Activated CD4-positive, CD25-positive, alpha-beta regulatory T cell (primary cell): ENCODE measurements at places on chromosomes 1 and 21.

GRCh38 chr1:215958841-215959240, 391.7 kb downstream of the KCTD3 start:
- no peak for DNase-seq

- no peak for DNase-seq
These were observed 1.3 kb upstream of the ZBTB7B start for GRCh38 chr1:155001425-155001674.

GRCh38 chr21:42039911-42040351, 29.8 kb upstream of the ZBTB21 start:
- no peak for DNase-seq

- no peak for DNase-seq
These were observed 22.6 kb downstream of the SLC5A9 start for GRCh38 chr1:48245106-48245505.

DNA sequence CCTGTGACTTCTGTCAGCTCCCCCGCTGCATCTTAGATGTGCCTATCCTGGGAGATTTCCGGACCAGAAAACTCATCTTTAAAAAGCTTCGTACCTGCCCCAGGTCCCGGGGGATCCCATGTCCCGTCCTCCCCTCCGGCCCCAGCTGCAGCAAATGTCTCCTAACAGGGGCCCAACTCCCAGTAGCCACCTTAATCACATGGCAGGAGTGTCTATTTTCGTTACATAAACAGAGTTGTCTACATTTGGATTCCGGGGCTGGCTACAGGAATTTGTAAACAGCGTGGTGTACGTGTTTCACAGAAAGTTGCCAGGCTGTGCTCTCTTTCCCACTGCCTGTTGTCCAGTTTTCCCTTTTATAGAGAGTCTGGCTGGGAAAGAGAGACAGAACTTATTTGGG, 17.9 kb upstream of the KCNE2 start:
- no peak for DNase-seq

DNA sequence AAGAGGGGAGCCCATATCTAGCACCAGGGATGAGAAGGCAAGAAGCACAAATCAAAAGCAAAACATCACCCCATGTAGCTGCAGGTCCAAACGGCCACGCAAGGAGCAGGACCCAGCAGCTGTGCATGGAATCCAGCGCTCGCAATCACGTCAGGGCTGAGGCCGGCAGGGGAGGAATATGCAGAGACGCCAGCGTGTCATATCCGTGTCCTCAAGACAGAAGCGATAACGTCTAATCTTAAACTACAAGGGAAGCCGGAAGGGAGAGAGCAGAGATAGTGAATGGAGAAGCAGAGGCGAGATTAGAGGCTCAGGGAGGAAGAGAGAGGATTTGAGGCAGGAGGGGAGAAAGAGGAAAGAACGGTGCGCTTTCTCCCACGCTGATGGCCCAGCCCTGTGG, 39.1 kb downstream of the FBXO2 start:
- DNase-seq: no peak

- no peak for DNase-seq
These were observed 256.2 kb upstream of the OLFM3 start for GRCh38 chr1:102252731-102253505.

DNA sequence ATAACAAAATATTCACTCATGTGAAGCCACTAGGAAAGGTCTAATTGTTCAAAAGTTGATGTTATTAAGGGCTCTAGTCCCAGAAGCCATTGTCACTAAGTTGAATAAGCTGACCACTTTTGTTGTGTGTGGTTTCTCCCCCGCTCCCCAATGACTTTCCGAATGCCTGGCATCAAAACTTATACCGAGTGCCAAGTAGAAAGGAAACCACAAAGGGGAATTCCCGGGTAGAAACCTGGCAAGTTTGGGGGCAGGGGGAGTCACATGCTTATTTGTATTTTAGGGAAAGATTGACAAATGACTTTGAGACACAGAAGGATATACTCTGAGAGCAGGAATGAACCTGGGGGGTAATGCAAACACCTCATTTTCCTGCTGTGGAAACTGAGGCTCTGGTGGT, 154.1 kb downstream of the TGFBR3 start:
- DNase-seq: no peak

- DNase-seq: no peak
These were observed 31.2 kb upstream of the SYNC start for GRCh38 chr1:32733582-32734321.

- no peak for DNase-seq
These were observed 828 bp downstream of the PNRC2 start for GRCh38 chr1:23960291-23961020.

GRCh38 chr1:39981945-39982344, 27.0 kb downstream of the MFSD2A start:
- DNase-seq: no peak

GRCh38 chr1:234598974-234599616, 10.9 kb downstream of the IRF2BP2 start:
- DNase-seq: no peak

- no peak for DNase-seq
These were observed 24.5 kb downstream of the CLIC6 start for GRCh38 chr21:34693192-34693810.

- DNase-seq: no peak
These were observed 57.9 kb downstream of the FMN2 start for GRCh38 chr1:240149484-240150094.

- no peak for DNase-seq
These were observed 41.7 kb downstream of the PKNOX1 start for GRCh38 chr21:43015906-43016540.

GRCh38 chr1:232047473-232047872, 420.9 kb downstream of the DISC1 start:
- DNase-seq: no peak

DNA sequence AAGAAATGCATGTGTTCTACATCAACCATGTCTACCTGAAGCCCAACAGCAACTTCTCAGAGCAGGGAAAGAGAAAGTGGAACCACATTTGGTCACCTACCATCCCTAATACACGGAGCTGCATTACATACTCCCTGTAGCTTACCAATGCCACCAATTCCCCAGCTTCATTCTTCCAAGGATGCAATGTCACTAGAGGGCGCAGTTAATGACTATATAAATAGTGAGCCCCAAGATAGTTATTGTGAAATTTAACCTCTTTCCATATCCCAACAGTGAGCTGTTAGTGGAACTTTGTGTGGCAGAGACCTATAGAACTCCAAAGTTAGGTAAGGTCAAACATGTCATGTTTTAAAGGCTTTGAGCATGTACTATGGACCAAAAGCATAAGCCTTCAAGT, 618.3 kb downstream of the SMYD3 start:
- no peak for DNase-seq

DNA sequence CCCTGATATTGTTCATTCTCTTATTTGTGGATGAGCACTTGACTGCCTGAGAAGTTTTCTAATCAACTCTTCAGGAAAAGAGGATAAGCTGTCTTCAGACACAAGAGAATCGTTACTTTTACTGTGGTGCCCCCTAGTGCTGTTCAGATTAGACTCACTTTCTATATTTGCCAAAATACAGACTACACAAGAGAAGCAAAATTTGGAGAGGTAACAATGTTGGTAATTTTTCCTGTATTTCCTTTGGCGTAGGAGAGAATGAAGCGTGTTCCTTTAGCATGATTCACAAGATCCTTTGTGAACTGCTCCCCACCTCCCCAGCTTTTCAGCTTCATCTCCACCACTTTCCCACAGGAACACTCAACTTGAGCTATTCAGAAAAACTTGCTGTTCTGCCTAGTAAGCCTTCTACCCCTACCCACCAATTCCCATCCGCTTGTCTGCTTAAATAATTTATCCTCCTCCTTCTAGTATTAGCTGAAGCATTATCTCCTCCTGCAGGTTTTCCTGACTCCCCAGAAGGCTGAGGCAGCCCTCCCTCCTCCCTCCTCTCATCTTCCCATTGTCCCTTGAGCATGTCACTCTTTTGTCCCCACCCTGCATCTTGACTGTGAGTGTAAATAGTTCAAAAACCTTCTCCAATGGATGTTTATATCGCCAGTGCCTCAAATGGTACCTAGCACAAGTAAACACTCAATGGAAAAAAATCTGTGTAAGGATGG, 4.5 kb downstream of the TNFSF4 start:
- no peak for DNase-seq

DNA sequence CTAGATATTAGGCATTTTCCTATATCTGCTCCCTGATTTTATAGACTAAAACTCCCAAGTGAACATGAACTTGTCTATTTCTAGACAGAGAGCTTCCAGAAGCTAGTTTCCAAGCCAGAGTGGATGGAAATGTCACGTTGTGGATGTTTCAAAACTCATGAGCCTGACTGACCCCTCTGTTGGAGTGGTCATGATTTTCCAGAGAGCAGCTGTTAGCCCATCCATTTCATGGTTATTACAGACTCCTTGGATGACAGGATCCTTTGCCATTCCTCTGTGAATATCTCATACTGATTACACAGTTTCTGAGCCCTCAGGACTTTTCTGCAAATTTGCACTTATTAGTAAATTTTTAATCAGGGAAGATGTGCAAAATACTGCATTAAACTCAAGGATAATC, 76.8 kb upstream of the ATF3 start:
- no peak for DNase-seq

DNA sequence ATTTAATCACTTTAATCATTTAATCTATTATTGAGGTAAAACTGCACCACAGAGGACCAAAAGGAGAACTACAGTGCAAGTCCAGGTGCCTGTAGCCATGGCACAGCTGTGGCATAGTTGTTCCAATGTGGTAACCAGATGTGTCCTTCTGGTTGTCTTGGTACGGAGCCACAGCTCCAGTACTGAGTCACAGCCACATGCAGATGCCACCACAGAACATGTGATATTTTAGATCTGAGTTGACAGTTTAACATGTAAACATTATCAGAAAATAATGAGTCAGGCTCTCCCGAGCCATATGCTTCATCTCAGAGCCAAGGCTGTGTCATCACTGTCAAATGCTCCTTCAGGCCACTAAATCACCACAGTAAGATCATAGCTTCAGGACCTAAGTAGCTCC, 56.4 kb upstream of the RGS7 start:
- no peak for DNase-seq
